ENCODE measurements at places on chromosomes 7 and 10. TPM values are rescaled to one million over a fixed set of nuclear protein-coding genes. Genes with fewer than 3 reads are reported as not detected.

CYP17A1 gene
- total RNA-seq = not detected

DNA sequence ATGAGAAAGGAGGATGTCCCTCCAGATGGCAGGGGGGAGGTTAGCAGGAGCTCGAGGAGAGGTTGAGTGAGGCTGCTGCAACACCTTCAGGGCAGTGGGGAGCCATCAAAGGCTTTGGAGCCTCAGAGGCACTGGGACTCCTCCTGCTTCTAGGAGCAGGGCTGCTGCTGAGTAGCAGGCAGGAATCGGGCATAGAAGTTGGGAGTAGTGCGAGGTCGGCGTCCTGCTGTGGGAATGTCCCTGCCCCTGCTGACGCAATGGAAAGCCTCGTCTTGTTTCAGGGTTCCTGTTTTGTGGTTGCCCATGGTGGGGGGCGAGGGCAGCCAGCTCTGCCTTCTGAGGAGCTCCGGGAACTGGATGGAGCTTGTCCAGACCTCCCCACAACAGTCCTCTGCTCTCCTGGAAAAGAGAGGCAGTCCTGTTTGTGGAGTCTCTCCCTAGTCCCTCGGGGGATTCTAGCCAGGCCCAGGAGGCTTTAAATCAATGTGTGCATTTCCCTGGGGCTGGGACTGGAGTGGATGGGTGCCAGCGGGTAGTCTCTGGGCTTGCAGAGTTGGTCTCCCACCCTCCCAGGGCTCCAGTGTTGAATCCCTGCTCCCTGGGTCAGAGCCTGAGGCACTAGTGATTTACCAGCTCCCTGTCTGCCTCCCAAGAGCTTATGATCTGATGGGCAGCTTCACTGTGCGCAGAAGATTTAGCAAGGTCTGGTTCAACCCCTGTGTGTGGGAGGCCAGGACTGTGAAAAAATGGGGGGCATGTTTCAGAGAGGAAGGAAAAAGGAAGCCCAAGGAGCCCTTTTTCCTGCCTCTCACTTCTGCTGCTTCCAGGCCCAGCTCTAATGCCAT lies 98.7 kb upstream of the PPIF start:
- no peak for DNase-seq

DNA sequence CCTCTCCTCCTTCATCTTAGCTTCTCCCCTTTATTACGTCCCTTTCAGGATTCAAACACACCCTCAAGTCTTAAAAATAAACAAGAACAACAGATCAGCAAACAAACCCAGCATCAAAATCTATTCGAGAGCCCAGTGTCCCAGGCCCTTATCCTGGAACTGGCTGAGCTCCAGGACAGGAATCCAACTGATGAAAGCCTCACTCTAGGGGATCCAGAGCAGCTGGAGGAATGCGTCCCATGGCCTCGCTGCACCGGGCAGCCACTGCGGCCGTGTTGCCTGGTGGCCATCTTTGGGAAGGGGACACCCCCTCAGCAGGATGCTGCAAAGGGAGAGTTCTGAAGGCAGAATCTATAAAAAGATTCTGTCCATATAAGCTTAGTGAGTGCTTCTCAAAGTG lies 156.5 kb upstream of the BMPER start:
- no peak for DNase-seq

- DNase-seq = no peak
These were observed 11.9 kb downstream of the TMEM120A start for GRCh38 chr7:75982306-75983064.

CALHM3 gene
- 0.48 TPM for total RNA-seq

NPFFR1 gene
- not detected for total RNA-seq

- no peak for DNase-seq
These were observed 153.8 kb upstream of the HABP2 start for GRCh38 chr10:113399065-113399464.

GRCh38 chr7:115125312-115125711 lies 203.4 kb downstream of the MDFIC start:
- no peak for DNase-seq

- DNase-seq = no peak
These were observed 57.6 kb upstream of the ANTXRL start for GRCh38 chr10:46229144-46229563.

GIMAP2 gene
- 120 TPM for total RNA-seq

GDF10 gene
- total RNA-seq = not detected

UNC5B gene
- total RNA-seq = not detected

PTPRZ1 gene
- total RNA-seq = not detected

GRCh38 chr7:70459546-70459945 lies 672.4 kb upstream of the GALNT17 start:
- DNase-seq = no peak

OR2A7 gene
- total RNA-seq = 3.0 TPM

PI4K2A gene
- total RNA-seq = 13.3 TPM

GPR37 gene
- not detected for total RNA-seq

SPDYE1 gene
- total RNA-seq = not detected

- DNase-seq = no peak
These were observed 227.6 kb downstream of the FZD1 start for GRCh38 chr7:91491868-91492267.

TAS2R5 gene
- total RNA-seq = 1.5 TPM

DNA sequence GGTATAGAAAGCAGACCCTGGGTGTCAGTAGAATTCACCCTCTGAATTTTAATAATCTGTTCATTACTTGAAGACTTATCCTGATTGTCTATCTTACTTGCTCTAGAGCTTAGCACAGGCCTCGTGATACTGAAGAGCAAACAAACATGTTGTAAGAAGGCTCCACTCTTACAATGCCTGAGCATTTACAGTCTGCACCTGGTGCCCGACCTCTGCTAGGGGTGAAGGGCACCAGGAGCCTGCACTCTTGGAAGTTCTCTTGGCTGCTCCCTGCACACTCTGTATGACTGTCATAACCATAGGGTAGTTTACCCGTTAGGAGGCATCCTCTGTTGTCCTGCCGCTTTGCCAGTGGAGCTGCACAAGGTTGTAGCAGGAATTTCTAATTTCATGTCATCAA lies 91.3 kb upstream of the NPY start:
- no peak for DNase-seq

DNA sequence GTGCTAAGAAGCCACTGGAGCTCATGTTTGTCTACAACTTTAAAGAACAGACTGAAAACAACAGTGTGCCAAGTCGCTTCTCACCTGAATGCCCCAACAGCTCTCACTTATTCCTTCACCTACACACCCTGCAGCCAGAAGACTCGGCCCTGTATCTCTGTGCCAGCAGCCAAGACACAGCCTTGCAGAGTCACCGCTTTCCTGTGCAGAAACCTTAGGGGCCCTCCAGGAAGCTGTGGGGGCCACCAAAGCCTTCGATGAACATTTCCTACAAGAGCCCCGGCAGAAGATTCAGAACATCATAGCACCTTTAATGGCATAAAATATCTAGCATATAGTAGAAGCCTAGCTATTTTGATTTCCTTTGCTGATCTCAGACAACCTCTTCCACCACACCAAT lies 88.0 kb upstream of the PRSS58 start:
- DNase-seq = no peak

JAKMIP3 gene
- total RNA-seq = 0.90 TPM

DNA sequence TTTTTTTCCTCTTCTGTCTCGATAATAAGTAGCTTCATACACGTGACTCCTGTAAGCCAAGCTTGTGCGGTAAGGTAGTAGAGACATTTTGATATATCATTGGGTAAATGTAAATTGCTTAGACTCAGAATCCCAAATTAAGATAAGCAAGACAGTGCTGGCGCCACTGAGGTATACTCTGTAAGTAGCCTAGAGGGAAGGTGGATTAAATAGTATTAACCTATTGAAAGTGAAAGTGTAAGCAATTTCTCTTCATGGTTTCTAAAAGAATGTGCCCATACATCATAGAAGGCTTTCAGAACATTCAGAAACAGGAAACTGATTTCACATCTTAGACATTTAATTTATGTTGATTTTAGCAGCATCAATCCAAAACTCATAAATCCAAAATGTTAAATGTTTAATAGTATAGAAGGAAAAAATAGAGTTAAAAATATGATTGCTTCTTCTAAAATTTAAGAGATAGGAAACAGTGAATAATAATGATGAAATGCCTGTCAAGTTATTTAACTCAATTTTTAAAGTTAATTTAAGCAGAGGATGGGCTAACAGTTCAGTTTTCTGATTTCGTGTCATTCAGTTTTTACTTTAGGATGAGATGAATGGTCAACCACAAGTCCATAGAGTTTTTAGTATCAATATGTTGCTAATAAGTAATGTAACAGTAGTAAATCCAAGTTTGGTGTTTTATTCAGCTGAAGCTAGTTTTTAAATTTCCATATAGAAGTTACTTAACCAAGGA lies 36.8 kb downstream of the LRRC72 start:
- DNase-seq = no peak

- DNase-seq = no peak
These were observed 77.9 kb downstream of the CTNNA3 start for GRCh38 chr10:67618116-67618515.

GRCh38 chr7:76357475-76358010 lies 1.2 kb downstream of the YWHAG start:
- DNase-seq = no peak

DNA sequence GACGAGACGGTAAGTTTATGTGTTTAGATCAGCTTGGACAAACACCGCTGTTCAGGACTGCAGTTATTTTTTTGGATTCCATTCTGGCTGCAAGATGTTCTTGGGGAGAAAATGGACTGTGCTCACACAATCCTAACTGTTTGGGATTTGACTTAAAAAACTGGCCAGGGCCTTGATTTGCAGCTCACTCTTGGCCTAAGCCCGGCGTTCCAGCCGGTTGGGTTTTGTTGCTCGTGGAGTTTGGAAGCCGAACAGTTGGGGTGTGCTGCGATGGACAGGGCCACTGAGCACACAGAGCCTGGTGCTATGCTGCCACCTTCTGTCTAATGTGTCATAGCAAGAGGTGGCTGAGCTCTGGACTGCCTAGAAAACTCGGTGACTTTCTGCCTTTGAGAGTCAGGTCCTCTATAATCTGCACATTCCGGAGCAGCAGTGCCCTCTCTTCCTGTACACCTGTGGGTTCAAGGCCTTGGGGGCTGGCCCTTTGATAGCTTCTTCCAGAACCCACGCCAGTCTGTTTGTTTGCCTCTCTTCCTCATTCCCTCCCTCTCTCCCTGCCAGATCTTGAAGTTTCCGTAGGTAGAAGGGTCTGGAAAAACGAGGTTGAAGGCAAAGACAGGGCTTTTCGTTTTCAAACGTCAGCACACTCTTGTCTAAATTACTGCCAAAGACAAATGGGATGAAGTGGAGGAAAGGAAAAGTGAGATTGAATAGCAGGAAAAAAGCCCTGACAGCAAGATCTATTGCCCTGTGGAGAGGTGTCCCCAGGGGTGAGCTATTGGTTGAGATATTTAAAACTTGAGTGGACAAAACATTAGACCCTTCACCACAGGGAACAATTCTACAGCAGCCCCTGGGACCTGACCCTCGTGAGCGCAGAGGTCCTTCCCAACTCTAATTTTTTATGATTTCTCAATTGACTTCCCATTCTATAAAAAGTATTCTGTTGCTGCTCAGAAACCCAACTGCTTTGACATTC lies 167.5 kb upstream of the HABP2 start:
- DNase-seq = peak; percentile 52

DNA sequence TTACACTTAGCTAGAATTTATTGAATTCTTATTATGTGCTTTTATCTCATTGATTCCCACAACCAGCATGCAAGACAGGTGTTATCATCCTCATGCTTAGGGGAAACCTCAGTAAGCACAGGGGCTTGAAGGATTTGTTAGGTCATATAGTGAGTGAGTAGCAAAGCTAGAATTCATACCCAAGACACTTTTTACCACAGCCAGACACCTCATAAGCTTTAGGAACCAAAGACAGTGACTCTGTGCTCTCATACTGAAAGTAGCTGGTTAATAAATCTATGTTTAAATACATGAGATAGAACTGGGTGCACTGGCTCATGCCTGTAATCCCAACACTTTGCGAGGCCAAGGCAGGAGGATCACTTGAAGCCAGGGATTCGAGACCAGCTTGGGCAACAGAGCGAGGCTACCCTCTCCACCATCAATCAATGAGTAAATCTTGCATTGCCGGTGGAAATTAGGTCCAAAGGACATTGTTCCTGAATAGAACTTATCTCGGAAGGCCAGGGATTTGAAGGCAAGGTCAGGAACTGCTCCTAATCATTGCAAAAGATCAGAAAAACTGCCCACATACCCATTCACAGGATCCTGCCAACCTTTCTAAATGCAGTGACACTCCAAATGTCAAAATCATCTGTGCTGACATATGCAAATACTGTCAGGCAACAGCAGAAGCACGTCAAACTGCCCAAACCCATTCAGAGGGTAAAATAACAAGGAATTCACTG lies 523.5 kb downstream of the PARD3 start:
- no peak for DNase-seq

GRCh38 chr7:128406314-128407232 lies 3.2 kb downstream of the IMPDH1 start:
- DNase-seq = no peak

TMEM72 gene
- total RNA-seq = not detected

DNA sequence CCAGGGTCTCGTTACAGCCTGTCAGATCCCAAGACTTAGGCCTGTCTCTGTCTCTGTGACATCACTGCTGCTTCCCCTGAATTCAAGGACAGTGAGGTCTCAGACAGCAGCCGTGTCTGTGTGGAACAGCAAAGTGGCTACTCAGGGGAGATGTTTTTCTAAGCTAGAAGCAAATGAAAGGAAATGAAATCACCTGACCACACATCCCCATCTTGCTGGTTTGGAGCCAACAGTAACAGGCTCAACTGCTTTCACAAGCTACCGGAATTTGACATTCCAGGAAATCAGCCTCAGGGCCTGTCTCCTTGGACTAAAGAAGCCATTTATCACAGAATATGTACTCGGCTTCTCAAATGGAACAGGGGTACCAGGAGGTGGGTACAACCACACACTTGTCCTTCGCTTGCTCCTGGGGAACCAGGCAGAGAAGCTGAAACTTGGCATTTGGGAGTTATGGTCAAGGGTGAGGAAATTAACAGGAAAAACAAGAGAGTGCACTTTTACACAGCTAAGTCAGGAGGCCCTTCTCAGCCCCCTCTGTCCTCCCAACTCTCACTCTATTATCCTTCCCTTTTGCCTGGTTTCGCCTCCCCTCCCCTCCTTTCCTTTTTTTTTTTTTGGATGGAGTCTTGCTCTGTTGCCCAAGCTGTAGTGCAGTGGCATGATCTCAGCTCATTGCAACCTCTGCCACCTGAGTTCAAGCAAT lies 73.2 kb downstream of the SPDYE5 start:
- DNase-seq = no peak

ELOVL3 gene
- not detected for total RNA-seq

DNA sequence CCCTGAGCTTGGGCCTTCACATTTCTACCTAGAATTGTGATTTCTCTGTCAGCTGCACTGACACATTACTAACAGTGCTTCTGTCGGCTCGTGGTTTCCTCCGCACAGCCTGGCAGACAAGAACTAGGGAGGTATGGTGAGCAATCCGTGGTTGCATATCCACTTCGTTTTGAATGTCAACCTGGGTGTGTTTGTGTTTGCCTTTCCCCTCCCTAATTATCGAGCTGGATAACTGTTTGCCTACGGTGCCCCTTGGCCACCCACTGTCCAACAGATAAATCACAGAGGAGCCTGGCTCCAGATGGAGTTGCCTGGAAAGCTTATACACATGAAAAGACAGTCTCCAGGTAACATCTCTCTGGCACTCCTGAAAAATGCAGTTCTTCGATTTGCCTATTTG lies 228.8 kb downstream of the TRIL start:
- no peak for DNase-seq

- DNase-seq = no peak
These were observed 406.3 kb downstream of the GALNT17 start for GRCh38 chr7:71538210-71538609.

ADCY1 gene
- total RNA-seq = 4.3 TPM

GRCh38 chr10:109149666-109150350 lies 773.5 kb downstream of the XPNPEP1 start:
- no peak for DNase-seq

- no peak for DNase-seq
These were observed 202.9 kb downstream of the DKK1 start for GRCh38 chr10:52517012-52517411.

ADAM22 gene
- 1.5 TPM for total RNA-seq

CHCHD2 gene
- 482 TPM for total RNA-seq

Data from activated CD4-positive, alpha-beta memory T cell treated with anti-CD3 and anti-CD28 coated beads, Interleukin-2, amount 10 ng/mL, durations not matched to agents 7 days and 5 days (primary cell).